ENCODE measurements at places on chromosomes 11 and 22. TPM values are rescaled to one million over a fixed set of nuclear protein-coding genes. Genes with fewer than 3 reads are reported as not detected.

CREB3L1 gene
- total RNA-seq = 4.6 TPM

OR5T1 gene
- not detected for total RNA-seq

DUSP8 gene
- total RNA-seq = 0.69 TPM

OR2AG2 gene
- not detected for total RNA-seq

C11orf21 gene
- total RNA-seq = 0.11 TPM

KRTAP5-5 gene
- total RNA-seq = not detected

SYCE3 gene
- total RNA-seq = not detected

RFPL1 gene
- total RNA-seq = not detected

DNAJB7 gene
- not detected for total RNA-seq

LRRC32 gene
- 0.18 TPM for total RNA-seq

Measured in Daoy (cell line).